ENCODE measurements at places on chromosomes 5 and 9. TPM values are rescaled to one million over a fixed set of nuclear protein-coding genes. Genes with fewer than 3 reads are reported as not detected.
A peak's percentile ranks its signal among the peaks of the same experiment; 100 is the strongest.

GRCh38 chr9:132669698-132670456 lies at the start of gene DDX31:
Gene DDX31, minus strand, starts transcription at chr9:132669983. Its CDS starts 49 bp downstream, at chr9:132669934.
- peak; percentile 93 for DNase-seq

- no peak for DNase-seq
Observed at GRCh38 chr5:38905516-38905915, 59.7 kb downstream of the OSMR start.

Gene NME5
- 0.89 TPM for total RNA-seq

DNA sequence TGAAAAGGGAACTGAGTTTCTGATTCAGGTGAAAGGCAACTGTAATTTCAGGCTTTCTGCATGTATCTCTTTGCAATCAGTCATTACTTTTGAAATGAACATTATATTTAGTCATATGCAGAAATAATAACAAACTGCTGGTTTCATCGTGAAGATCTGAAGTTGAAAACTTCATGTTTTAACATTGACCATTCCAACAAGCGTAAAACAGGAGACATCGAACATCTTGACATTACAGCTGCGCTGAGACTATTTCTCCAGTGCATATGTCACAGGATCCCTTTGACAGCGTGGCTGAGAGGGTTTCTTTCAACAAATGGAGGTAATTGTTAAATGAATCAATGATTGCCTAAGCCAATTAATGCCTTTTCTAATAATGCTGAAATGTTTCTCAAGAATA lies 38.2 kb upstream of the ZSWIM6 start:
- no peak for DNase-seq

Gene TMEM250
- total RNA-seq = 34.9 TPM

- peak; percentile 64 for DNase-seq
Observed at GRCh38 chr9:136326061-136326760, 1.1 kb upstream of the GPSM1 start.

GRCh38 chr5:34778091-34778850 lies 60.7 kb upstream of the TTC23L start:
- no peak for DNase-seq

GRCh38 chr5:96687080-96687479 lies 24.9 kb downstream of the CAST start:
- DNase-seq = no peak

- DNase-seq = no peak
Observed at GRCh38 chr5:155885199-155885598, 441.8 kb upstream of the SGCD start.

DNA sequence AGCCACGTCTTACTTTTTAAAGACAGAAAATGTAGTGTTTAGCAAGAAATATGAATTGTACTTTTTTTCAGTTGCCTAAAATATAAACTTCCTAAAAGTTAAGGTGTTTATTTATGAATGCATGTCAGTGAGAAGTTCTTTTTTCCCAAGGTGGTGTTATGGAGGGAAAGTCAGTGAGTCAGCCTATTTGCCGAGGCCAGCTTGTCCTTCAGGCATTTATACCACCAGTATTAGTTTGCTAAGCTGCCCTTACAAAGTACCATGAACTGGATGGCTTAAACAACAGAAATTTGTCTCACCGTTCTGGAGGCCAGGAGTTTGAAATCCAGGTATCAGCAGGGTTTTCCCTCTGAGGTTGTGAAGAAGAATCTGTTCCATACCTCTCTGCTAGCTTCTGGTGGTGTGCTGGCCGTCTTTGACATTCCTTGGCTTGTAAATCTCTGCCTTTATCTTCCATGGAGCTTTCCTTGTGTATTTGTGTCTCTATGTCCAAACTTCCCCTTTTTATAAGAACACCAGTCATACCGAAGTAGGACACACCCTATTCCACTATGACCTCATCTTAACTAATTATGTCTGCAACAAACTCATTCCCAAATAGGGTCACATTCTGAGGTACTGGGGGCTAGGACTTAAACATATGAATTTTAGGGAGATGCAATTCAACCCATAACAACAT lies 38.4 kb downstream of the PRKACG start:
- no peak for DNase-seq

Gene C9
- not detected for total RNA-seq

Gene UBE2QL1
- 0.43 TPM for total RNA-seq

DNA sequence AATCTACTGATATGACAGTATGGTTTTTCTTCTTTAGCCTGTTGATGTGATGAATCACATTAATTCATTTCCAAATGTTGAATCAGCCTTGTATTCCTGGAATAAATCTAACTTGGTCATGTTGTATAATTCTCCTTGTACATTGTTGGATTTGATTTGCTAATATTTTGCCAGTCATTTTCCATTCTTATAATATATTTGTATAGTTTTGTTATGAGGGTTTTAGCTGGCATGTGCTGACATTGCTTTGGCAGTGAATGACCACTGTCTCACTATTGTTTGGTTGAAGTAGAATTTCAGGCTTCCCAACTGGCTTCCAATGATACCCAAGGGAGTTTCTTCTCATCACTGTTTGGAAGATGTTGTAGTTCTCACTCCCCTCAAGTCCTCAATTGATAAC lies 983.0 kb upstream of the PTPRD start:
- no peak for DNase-seq

Gene SPATA31E1
- 0.09 TPM for total RNA-seq

DNA sequence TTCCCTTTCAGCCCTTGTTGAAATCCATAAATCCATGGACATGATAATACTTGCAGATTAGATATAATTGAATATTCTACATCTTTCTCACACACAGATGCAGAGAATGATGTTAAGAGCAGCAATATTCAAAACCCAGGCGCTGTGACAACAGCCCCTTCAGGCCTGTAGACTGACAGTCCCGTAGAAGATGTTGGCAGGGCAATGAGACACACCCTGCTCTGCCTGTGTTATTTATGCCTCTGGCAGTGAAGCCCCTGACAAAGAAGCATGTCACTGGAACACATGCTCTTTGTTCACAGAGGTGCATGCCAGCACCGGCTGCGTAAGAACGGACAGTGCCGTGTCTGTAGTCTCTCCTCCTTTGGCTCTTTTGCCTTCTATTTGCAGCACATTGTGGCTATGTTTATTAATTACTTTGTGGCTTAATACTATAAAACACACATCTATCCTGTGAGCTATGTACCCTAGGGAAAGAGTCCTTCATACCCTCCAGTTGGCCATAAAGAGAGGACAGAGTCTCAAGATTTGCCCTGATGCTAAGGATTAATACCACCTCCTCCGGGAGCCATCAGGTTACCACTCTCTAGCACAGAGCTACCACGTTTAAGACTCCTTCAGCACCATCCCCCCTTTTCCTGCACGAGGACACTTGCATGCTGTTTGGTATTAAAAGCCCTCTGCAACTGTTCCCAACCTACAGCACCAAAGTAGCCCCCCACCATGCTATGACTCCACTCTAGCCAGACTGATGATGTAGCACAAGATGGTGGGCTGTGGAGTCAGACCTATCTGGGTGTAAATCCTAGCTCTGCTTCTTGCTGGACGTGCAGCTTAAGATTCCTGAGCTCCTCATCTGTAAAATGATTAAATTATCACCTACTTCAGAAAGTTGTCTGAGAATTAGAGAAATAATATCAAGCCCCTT lies 2.0 kb upstream of the ANP32B start:
- DNase-seq = no peak

DNA sequence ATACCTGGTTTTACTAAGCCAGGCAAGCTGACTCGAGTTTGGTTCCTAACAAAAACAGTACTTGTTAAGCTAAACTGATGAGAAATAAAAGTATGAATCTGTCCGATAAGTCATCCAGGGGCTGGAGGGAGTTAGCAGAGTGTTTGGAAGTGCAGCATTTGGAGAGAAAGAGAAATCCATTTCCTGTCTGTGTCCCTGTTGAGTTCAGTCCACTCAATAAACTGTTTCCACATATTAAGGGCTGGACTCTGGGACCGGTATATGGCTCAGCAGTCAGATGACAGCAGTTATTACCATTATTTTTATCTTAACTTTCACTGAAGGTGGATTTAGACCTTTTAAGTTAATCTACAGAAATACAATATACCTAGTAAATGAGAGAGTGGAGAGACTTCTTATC lies 130.6 kb upstream of the ADRA1B start:
- no peak for DNase-seq

Gene SLC25A48
- total RNA-seq = 1.8 TPM

DNA sequence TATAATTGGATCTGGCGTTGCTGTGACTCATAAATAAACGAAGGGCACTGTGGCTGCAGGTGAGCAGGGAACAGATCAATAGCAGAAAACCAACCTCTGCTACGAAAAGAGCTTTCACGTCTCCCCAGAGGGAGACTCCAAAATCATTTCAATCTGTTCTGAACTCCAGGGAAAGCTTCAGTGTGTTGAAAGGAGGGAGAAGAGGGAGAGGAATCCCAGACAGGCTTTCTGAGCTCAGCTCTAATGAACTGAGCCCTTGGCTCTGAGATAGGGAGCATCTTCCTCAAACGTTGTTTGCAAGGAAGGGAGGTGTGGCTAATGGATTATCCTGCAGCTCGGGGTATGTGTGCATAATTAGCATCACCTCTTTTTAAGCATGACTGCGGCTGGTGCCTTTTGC lies 288.0 kb upstream of the IRX4 start:
- DNase-seq = no peak

DNA sequence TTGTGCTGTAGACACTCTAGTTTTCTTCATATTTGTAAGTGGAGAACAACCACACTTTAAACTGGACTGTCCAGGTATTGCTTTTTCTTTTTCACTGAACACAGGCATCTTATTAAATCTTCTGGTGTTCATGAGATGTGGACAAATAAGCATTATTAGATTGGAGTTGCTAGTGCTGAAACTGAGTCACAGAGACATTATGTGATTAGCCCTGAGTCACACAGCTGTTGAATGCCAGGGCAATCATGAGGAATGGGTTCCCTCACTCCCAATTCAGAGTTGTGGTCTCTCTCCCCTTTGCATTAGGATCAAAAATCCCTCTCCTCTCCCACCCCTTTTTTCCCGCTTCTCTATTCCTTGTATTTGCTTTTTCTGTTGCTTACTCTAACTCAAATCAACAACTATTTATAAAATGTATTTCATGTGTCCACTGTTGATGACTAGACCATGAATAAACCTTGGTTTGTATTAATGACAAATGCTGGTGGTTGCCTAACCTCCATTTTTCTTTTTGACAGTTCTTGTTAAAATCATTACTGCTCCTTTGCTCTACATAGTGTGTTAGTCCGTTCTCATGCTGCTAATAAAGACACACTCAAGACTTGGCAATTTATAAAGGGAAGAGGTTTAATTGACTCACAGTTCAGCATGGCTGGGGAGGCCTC lies 738.2 kb downstream of the BRINP1 start:
- DNase-seq = no peak

GRCh38 chr9:104747245-104747564 lies 278 bp upstream of the NIPSNAP3A start:
- no peak for DNase-seq

GRCh38 chr5:150294551-150295071 lies 5.0 kb upstream of the CAMK2A start:
- DNase-seq = no peak

GRCh38 chr5:180059326-180059725 lies 12.2 kb downstream of the RNF130 start:
- no peak for DNase-seq

Gene C9orf153
- 0.65 TPM for total RNA-seq

Gene EGFL7
- total RNA-seq = 39.8 TPM

DNA sequence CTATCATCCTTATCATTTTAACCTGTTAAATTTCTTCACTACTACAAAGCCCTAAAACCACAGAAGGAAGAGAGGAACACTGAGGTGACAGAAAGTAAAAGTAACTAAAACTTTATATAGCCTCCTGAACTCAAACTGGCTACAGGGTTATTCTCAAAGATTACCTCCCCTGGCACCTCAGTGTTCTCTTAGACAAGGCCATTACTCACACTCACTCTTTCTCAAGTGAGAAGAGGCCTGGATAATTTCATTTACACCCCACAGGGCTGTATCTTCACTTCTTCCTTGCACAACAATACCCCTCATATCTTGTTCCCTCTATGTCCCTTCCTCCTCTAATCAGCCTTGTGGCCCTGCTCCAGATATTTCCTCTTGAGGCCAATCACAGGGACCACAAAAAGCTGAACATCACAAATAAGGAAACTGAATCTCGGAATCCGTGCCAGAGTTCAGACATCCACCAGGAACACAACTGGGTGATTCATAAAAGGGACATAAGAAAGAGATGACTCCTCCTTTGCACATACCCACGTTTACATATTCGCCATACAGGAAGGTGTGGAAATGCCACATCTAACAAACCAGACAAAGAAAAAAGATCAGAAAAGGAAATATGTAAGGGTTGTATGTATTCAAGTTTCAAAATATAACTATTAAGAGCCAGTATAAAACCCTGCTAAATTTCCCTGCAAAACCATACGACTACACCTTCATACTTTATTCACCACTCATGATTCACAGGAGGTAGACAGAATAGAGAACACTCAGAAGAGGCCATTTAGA lies 1.7 kb upstream of the KLHL3 start:
- no peak for DNase-seq

Gene IFNA13
- total RNA-seq = not detected

DNA sequence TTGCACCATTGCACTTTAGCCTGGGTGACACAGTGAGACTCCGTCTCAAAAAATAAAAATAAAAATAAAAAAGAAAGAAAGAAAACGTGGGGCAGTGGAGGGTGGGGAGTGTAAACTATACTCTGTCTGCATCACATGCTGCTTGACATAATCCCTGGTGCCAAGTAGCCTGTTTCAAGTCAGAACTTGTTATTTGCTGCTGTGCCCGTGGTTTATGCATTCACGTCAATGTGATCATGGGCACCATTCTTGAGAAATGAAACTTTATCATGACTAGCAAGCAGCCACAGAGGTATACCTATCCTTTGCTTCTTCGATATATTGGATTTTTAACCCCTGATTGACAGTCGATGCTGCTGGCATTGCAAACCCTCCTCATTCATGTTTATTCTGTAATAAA lies 4.1 kb upstream of the SMU1 start:
- DNase-seq = no peak

Gene JAKMIP2
- 13.4 TPM for total RNA-seq

GRCh38 chr9:133188843-133189180 lies 20.2 kb downstream of the OBP2B start:
- no peak for DNase-seq

- DNase-seq = no peak
Observed at GRCh38 chr5:112915831-112916230, 6.2 kb downstream of the REEP5 start.

Gene STK32A
- 2.5 TPM for total RNA-seq

Gene ARL15
- 22.5 TPM for total RNA-seq

Gene SLC34A3
- total RNA-seq = not detected

- no peak for DNase-seq
Observed at GRCh38 chr5:90477621-90478215, 3.1 kb downstream of the POLR3G start.

GRCh38 chr9:81460693-81461092 lies 228.7 kb downstream of the TLE1 start:
- no peak for DNase-seq

All from H1 (cell line).